Hematopoietic multipotent progenitor cell treated with erythropoietin and hydrocortisone succinate and interleukin-3 and kit ligand, for 15 days (in vitro differentiated cells): ENCODE measurements at places on chromosomes 12 and 14.

DNA sequence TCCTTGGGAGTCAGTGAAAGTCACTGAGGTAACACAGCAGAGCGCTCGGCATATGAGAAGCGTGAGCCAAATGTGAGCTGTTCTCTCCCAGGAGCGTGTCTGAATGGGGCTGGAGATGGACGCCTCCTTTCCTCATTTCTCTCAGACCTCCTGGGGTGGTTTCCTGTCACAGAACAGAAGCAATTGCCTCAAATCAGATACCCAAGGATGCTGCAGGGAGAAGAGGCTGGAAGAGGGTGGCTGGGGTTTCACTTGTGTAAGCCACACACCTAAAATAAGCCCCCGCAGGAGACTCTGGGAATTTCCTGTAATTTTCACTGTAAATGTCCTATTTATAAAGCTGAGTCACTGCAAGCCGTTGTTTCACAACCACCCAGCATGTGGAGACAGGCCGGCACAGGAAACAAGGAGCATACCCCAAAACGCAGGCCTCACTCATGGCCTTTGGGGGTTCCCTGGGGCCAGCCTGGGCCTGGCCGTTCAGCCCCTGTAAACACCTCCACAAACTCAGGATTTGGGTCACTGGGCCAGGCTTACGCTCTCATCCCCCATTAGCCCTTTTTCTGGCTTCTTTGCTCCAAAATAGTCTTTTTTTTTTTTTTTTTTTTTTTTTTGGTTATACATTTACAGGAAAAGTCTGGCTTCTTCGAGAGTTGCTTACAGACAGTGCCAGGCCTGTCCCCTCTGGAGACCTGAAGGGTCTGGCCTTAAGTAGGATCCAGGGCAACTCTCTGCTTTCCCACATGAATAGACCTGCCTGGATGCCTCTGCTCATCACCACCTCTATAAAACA, 55.3 kb downstream of the VCPKMT start:
- no peak for DNase-seq

DNA sequence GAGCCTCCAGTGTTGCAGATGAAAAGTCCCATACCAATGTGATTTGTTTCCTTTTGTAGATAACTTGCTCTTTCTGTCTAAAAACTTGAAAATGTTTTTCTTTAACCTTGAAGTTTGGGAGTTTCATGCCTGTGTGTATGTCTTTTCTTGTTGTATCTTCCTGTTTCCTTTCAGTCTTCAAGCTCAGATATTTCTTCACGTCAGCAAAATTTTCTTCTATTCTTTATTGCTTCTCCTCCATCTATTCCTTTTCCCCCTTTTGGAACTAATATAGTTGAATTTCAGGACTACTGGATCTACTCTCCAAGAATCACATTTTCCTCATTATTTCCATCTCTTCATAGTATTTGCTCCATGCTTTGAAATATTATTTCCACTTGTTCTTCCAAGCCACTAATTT, 23.9 kb downstream of the SOAT2 start:
- DNase-seq = no peak

- DNase-seq = no peak
These were observed 358.4 kb downstream of the DPF3 start for GRCh38 chr14:72535485-72535884.

- no peak for DNase-seq
These were observed 466.2 kb upstream of the FOXG1 start for GRCh38 chr14:28300356-28300755.
